ENCODE measurements at places on chromosomes 5 and 9. TPM values are rescaled to one million over a fixed set of nuclear protein-coding genes. Genes with fewer than 3 reads are reported as not detected.

- no peak for DNase-seq
These were observed 96.6 kb downstream of the FNBP1 start for GRCh38 chr9:129946246-129946995.

- DNase-seq, result peak; percentile 41
These were observed 49.4 kb downstream of the SLC22A5 start for GRCh38 chr5:132418881-132419280.

DNA sequence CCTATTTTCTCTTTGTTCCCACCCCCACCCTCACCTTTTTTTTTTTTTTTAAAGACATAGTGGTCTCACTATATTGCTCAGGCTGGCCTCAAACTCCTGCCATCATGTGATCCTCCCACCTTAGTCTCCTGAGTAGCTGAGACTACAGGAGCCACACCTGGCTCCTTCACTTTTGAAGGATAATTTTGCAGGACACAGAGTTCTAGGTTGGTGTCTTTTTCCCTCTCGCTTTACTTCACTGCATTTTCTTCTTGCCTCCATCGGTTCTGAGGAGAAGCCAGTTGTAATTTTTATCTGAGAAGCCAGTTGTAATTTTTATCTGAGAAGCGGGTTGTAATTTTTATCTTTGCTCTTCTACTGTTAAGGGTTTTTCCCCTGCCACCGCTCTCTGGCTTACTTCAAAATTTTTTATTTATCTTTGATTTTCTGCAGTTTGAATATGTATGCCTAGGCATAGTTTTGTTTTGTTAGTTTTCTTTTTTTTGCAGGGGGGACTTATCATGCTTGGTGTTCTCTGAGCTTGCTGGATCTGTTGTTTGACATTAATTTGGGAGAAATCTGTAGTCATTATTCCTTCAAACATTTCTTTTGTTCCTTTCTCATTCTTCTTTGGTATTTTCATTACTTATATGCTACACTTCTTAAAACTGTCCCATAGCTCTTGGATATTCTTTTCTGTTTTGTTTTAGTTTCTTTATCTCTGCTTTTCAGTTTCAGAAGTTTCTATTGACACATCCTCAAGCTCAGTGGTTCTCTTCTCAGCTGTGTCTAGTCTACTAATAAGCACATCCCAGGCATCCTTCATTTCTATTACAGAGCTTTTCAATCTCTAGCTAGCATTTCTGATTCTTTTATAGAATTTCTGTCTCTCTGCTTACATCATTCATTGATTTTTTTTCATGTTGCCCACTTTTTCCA, 148.2 kb upstream of the CHD1 start:
- DNase-seq, result no peak

DNA sequence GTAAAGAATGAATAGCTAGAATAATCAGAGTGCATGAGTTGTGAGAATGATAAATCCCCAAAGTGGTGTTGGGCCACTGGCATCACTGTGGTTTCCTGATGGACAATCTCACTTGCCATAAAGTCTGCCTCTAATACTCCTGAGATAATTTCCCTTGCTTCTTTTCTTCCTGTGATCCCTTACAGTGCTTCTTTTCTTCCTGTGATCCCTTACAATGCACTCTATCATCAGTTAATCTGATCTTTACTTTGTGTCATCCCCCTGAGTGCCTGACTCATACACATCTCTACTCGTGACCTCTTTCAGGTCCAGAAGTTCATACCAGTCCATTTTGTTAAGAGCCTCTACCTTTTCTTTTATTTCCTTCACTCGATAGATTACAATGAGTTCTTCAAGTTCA, 418.3 kb downstream of the HCN1 start:
- no peak for DNase-seq

DNA sequence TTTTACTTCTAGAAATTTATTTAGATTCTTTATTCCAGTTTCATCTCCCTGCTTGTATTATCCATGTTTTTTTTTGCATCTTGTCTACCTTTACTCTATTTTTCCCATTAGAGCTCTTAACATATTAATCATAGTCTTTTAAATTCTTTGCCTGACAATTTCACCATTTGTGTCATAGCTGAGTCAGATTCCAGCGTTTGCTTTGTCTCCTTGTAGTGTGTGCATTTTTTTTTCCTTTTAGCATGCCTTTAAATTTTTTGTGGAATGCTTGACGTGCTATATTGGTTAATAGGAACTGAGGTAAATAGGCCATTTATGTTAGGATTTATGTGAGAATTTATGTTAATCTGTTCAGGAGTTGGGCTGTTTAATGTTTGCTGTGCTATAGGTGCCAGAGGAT, 41.8 kb upstream of the NFIL3 start:
- no peak for DNase-seq

CLPTM1L gene
- 141 TPM for total RNA-seq

IGIP gene
- total RNA-seq, result 5.2 TPM

Measured in RPMI7951 (cell line).